ENCODE measurements at places on chromosomes 7 and 10.

GRCh38 chr10:125012851-125013528 lies 71.1 kb downstream of the ZRANB1 start:
- DNase-seq = no peak

- DNase-seq = no peak
Observed at GRCh38 chr10:21737106-21737505, 203.1 kb downstream of the MLLT10 start.

- DNase-seq = no peak
Observed at GRCh38 chr10:125646311-125646710, 36.7 kb downstream of the TEX36 start.

GRCh38 chr10:12934777-12935176 lies 66.7 kb downstream of the CCDC3 start:
- DNase-seq = no peak

DNA sequence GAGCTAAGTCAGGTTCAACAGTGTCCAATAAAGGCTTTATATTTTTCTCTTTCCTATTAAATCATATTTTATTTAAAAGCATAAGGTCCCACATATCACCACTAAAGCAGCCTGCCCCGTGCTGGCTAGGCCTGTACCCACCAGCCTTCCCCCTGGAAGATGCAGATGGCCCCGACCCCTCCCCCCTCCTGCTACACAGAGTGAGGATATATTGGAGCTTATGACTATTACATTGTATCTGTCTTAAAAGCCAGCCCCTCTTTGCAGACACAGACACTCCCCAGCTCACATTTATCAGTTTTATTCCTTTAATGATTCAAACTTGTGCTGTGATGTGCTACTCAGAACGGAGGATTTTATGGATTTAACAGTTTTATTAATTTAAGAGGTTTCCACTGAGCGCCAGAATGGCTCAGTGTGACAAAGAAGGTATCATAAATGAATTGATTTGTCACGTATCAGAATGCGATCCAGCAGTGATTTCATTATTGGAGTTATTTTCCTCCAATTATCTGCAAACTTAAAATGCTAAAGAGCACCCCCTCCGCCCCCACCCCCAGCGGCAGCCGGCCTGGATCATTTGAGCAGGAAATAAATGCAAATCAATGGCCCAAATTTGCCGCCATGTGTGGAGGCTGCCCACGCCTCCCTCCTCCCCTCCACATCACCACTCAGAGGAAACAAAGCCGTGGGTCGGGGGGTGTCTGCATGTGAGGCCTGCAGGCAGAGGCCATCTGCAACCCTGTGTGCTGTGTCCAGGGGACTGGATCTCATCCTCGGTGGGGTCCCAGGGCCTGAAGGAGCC lies 72.6 kb upstream of the ZMIZ1 start:
- DNase-seq = no peak

GRCh38 chr7:131111081-131111576 lies 216.5 kb upstream of the MKLN1 start:
- no peak for DNase-seq

GRCh38 chr10:116538456-116538855 lies 7.3 kb upstream of the PNLIP start:
- DNase-seq = no peak

DNA sequence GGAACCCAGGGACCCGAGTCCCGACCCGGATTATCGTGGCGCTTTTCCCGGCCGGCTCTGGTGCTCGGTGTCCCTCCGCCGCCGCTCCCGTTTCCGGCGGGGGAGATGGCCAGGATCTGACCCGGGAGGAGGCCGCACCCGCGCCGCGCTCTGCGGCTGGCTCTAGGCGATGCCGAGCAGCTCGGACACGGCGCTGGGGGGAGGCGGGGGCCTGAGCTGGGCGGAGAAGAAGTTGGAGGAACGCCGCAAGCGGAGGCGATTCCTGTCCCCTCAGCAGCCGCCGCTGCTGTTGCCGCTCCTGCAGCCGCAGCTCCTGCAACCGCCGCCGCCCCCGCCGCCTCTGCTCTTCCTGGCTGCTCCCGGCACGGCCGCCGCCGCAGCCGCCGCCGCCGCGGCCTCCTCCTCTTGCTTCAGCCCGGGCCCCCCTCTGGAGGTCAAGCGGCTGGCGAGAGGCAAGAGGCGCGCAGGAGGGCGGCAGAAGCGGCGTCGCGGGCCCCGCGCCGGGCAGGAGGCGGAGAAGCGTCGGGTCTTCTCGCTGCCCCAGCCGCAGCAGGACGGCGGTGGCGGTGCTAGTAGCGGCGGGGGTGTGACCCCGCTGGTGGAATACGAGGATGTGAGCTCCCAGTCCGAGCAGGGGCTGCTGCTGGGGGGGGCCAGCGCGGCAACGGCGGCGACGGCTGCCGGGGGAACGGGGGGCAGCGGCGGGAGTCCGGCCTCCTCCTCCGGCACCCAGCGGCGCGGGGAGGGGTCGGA lies 593 bp downstream of the CDK13 start:
- DNase-seq = peak; percentile 9

GRCh38 chr10:49625411-49625810 lies 11.6 kb downstream of the CHAT start:
- DNase-seq = no peak

GRCh38 chr7:46682836-46683624 lies 762.0 kb upstream of the IGFBP3 start:
- no peak for DNase-seq

Measured in T-cell (primary cell).